ENCODE measurements at places on chromosomes 5 and 9.

- no peak for DNase-seq
- H3K4me3 ChIP-seq: no peak overlapping the region
- H3K4me1 ChIP-seq: peaks cover 27% of the 10 kb centered on the region
- H3K27ac ChIP-seq: no peak overlapping the region
Measured at GRCh38 chr5:173676375-173676774, 59.9 kb upstream of the BOD1 start.

DNA sequence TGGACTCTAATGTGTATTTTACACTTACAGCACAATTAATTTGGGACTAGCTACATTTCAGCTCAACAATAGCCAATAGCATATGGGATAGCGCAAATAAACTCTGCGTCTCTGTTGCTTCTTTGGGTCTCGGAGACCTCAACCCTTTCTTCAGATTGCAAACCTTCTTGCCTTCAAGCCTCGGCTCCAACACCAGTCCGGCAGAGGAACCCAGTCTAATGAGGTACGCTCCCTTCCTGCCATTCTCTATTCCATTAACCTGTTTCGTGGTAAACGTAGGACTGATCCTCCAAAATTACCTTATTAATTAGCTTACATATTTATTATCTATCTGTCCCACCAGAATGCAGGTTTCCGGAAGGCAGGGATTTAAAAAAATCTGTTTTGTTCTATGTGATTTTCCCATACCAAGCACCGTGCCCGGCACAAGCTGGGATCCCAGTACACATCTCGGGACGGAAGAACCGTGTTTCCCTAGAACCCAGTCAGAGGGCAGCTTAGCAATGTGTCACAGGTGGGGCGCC, 525 bp upstream of the DAPK1 start:
- peaks cover 9% of the 10 kb centered on the region for H3K27me3 ChIP-seq
- no peak overlapping the region for H3K27ac ChIP-seq
- H3K4me3 ChIP-seq: no peak overlapping the region
- H3K4me1 ChIP-seq: no peaks in the 10 kb centered on the region
- no peaks in the 10 kb centered on the region for H3K36me3 ChIP-seq

GRCh38 chr5:77867194-77867691, 91.1 kb upstream of the TBCA start:
- H3K4me3 ChIP-seq: no peak overlapping the region
- DNase-seq: no peak
- no peak overlapping the region for H3K27ac ChIP-seq
- no peaks in the 10 kb centered on the region for H3K4me1 ChIP-seq
- no peaks in the 10 kb centered on the region for H3K27me3 ChIP-seq

DNA sequence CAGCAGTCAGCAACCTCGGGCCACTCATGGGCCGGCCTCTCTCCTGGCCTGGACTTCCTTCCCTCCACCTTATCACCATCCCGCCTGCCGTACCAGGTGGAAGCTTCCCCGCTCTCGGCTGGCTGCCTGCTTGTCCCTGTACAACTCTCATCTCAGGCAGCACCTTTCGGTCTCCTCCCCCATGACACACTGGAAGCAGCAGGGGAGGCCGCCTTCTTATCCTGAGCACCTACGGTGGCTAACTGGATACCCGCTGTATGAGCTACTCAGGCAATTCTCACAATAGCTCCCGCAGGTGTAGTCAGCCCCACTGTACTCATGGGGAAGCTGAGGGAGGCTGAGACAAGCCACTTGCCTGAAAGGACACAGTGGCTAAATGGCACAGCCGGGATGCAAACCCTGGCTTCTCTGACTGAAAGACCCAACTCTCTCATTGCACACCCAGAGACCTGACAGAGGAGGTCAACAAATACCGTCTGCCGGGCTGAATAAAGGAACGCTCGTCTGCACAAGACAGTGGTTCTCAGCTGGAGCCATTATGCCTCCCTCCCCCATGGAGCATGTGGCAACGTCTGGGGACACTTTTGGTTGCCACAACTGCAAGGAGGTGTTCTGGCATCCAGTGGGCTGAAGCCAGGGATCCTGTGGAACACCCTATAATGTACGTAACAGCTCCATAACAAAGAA, 9.6 kb downstream of the STK10 start:
- no peaks in the 10 kb centered on the region for H3K27me3 ChIP-seq
- no peak for DNase-seq
- peaks cover 11% of the 10 kb centered on the region for H3K36me3 ChIP-seq
- peaks cover 61% of the 10 kb centered on the region for H3K4me1 ChIP-seq
- H3K4me3 ChIP-seq: peak overlapping the region; percentile 85
- peak overlapping the region; percentile 95 for H3K27ac ChIP-seq

GRCh38 chr9:99012957-99013512, 69.3 kb downstream of the COL15A1 start:
- no peak for DNase-seq
- peaks cover 5% of the 10 kb centered on the region for H3K4me1 ChIP-seq
- no peaks in the 10 kb centered on the region for H3K27me3 ChIP-seq
- H3K27ac ChIP-seq: no peak overlapping the region
- H3K4me3 ChIP-seq: no peak overlapping the region
- H3K36me3 ChIP-seq: peaks cover 6% of the 10 kb centered on the region

GRCh38 chr5:123756816-123757215, 244.8 kb downstream of the CSNK1G3 start:
- no peaks in the 10 kb centered on the region for H3K4me1 ChIP-seq
- no peak overlapping the region for H3K27ac ChIP-seq
- no peaks in the 10 kb centered on the region for H3K36me3 ChIP-seq
- no peak for DNase-seq
- H3K4me3 ChIP-seq: no peak overlapping the region
- H3K27me3 ChIP-seq: no peaks in the 10 kb centered on the region

DNA sequence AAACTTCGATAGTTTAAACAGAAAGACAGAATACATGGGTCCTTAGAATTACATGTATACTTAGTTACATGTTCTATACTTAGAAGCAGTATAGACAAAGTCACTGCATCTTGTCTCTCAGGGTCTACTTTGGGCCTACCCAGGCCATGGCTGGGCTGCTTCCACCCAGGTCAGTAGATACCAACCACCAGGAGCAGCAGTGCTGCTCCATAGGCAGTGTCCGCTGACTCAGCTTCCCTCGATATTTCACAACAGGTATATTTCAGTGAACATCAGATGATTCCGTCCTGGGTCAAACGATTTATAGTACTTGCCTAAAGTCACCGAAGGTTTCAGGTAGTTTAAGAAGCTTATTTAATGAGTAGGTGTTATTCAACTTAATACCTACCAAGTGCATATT, 18.0 kb downstream of the IARS1 start:
- H3K27me3 ChIP-seq: no peaks in the 10 kb centered on the region
- peaks cover 53% of the 10 kb centered on the region for H3K36me3 ChIP-seq
- no peak overlapping the region for H3K4me3 ChIP-seq
- DNase-seq: no peak
- H3K4me1 ChIP-seq: peaks cover 2% of the 10 kb centered on the region

GRCh38 chr9:89743216-89743572, 138.4 kb downstream of the GADD45G start:
- no peak overlapping the region for H3K4me3 ChIP-seq
- H3K27me3 ChIP-seq: no peaks in the 10 kb centered on the region
- H3K36me3 ChIP-seq: no peaks in the 10 kb centered on the region
- peaks cover 41% of the 10 kb centered on the region for H3K4me1 ChIP-seq
- no peak overlapping the region for H3K27ac ChIP-seq
- no peak for DNase-seq

- no peaks in the 10 kb centered on the region for H3K4me1 ChIP-seq
- no peak for DNase-seq
- H3K4me3 ChIP-seq: no peak overlapping the region
- peaks cover 7% of the 10 kb centered on the region for H3K27me3 ChIP-seq
Measured at GRCh38 chr9:89008055-89008743, 16.9 kb downstream of the S1PR3 start.

- no peaks in the 10 kb centered on the region for H3K4me1 ChIP-seq
- DNase-seq: no peak
- no peak overlapping the region for H3K27ac ChIP-seq
- H3K36me3 ChIP-seq: peaks cover 4% of the 10 kb centered on the region
- H3K4me3 ChIP-seq: no peak overlapping the region
Measured at GRCh38 chr5:140329739-140330481, 16.5 kb downstream of the HBEGF start.

DNA sequence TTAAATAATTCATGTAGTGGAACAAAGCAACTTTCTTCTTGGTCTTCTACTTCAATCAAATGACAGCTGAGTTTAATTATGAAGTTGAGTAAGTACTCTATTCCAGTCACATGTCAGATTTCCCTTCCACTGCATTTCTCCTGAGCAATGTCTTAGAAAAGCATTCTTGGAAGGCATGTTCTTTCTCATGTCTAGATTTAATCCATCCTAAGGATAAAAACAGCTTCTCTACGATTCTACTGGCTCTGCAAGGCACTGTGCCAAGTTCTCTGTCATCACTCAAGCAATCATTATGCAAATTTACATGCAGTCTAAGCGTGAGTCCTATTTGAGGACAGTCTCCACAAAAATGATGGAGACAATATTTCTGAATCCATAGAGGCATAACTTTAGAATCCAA, 142.4 kb downstream of the YIPF5 start:
- H3K27me3 ChIP-seq: peaks cover 5% of the 10 kb centered on the region
- no peaks in the 10 kb centered on the region for H3K4me1 ChIP-seq
- no peak overlapping the region for H3K27ac ChIP-seq
- no peak for DNase-seq
- H3K4me3 ChIP-seq: no peak overlapping the region

DNA sequence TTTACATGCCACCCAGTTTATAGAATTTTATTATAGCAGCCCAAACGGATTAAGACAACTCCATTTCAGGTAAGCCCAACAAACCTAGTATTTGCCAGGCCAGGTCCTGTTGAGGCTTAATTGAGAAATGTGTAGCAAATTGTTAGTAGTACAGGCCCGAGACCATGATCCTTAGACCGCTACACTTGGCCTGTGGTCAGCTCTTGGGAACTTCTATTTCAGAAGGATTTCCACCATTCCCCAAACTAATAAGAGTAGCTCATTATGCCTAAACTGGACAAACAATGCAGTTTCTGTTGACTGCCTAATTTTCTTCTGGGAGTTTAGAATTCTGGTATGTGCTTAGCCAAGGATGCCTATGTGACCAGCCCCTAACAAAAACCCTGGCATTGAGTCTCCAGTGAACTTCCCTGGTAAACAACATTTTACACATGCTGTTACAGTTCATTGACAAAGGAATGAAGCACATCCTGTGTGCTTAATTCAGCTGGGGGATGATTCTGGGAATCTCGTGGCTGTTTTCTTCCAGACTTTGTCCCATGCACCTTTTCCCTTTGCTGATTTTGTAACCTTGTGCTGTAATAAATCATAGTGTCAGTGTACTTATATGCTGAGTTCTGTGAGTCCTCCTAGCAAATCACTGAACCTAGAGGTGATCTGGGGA, 5.6 kb upstream of the GPX3 start:
- H3K4me3 ChIP-seq: no peak overlapping the region
- no peaks in the 10 kb centered on the region for H3K36me3 ChIP-seq
- H3K27me3 ChIP-seq: peaks cover 5% of the 10 kb centered on the region

DNA sequence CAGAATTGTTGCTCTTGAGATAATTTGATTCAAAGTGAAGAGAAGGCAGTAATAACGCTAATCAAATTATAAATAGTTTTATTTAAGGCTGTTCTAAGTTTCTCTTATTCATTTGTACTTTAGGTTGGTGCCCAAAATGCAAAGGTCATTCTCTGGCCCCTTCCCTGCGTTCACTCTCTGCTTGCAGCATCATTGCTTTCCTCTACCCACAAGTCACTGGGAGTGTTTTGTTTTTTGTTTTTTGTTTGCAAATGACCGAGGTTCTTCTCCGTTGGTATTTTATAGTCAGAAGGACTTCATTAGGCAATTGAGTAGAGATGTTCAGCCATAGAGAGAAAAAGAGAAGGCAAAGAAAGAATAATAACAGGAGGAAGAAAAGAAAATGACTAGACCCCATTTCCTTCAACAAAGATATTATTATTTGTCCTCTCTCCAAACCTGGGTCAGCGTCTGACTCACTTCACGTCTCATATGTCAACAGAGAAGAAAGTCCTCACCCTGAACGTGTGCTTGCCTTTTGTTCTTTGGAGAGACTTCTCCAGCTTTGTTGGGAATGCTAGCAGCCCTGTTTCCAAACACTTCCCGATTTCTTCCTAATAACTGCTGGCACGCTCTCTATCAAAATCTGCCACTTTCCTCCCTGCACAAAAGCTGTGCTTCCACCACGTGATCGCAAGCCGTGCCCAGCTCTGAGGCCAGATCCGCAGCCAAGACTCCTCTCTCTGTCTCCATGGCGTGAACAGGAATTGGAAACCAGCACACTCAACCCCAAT, 119.8 kb downstream of the EBF1 start:
- H3K27me3 ChIP-seq: no peaks in the 10 kb centered on the region
- no peak for DNase-seq
- H3K27ac ChIP-seq: peak overlapping the region; percentile 85
- H3K4me1 ChIP-seq: peaks cover 33% of the 10 kb centered on the region

GRCh38 chr5:52838326-52839015, 50.8 kb downstream of the ITGA1 start:
- no peaks in the 10 kb centered on the region for H3K27me3 ChIP-seq
- no peak overlapping the region for H3K4me3 ChIP-seq
- no peak for DNase-seq
- no peaks in the 10 kb centered on the region for H3K4me1 ChIP-seq
